Progenitor cell of endocrine pancreas (in vitro differentiated cells): ENCODE measurements at places on chromosomes 11 and 22. TPM values are rescaled to one million over a fixed set of nuclear protein-coding genes. Genes with fewer than 3 reads are reported as not detected.

DNA sequence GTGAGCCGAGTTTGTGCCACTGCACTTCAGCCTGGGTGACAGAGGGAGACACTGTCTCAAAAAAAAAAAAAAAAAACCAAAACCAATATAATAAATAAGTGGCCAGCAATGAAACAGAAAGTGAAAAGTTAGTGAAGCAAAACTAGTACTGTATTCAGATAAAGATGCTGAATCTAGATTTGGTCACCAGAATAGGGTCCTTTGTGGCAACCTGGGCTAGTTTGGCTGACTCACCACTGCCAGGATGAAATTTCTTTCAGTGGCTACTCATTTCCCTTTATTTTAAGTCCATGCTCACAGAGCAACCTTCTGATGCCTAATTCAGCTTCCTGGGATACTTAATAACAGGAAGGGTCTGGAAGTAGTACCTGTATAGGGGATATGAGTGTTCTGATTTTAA is 26.0 kb downstream of the LIMK2 start:
- no peak for DNase-seq

DNA sequence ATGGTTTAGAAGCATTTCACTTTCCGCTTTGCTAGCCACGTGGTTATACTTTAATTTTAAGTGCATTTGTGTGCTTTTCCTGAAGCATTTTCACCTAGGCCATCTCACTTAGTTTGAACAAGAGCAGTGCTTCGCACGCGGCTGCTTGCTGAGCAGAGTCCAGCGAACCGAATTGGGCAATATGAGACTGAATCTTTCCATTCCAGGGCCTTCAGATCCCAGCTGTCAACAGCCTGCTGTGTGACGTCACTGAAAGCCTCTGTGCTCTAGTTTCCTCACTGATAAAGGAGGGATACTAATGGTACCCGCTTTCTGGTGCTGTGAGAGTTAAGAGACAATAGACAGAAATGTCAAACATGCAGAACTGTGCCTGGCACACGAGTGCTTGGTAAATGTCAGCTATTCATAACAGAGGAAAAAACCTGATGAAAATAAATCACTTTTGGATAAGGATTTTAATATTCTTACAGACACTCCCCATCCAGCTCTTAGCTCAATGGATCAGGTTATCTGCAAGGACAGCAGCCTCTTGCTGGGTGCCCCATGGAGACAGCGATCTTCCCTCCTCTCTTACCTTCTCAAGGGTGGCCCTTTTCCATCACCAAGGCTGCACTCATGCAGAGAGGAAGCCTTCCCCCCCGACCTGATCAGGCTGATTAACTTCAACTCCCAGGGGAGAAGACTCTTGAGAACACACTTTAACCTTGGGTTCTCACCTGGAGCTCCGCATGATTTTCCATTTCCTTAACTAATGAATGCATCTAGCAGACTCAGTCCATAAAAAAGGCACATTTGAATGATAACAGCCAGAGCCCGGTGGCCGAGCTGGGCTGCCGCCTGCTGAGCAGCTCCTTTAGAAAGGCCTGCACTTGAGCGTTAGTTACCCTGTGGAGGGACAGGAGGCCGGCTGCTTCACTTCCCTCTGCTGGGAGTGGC is 3.5 kb upstream of the GLB1L3 start:
- DNase-seq = no peak

- no peak for DNase-seq
Observed at GRCh38 chr22:37502342-37503182, 16.4 kb upstream of the MFNG start.

The SOX10 gene
- total RNA-seq = 0.95 and 1.3 TPM in 2 replicates
